Glutamatergic neuron (in vitro differentiated cells): ENCODE measurements at places on chromosomes 1 and 21. TPM values are rescaled to one million over a fixed set of nuclear protein-coding genes. Genes with fewer than 3 reads are reported as not detected.

DNA sequence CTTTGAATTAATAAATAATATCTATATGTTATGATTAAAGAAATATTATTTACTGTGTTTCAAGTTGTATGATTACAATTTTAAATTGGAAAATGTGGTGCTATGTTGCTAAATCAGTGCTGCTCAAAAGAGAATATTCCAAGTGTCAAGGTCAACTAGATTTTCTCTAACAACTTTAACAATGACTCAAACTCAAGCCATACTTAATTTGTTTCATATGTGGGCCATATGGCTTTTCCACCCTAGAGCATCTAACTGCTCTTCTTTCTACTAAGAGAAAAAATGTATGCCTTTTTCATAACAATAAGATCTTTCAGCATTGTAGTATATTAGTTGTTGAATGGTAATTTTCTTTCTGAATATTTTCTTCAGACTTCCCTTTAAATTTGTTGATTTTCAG is 8.3 kb upstream of the SYT14 start:
- no peak overlapping the region for H3K4me3 ChIP-seq
- DNase-seq: no peak
- H3K27ac ChIP-seq: no peak overlapping the region

- no peaks in the 10 kb centered on the region for H3K4me1 ChIP-seq
- no peak overlapping the region for H3K27ac ChIP-seq
- no peak overlapping the region for H3K4me3 ChIP-seq
- no peaks in the 10 kb centered on the region for H3K27me3 ChIP-seq
- no peak for DNase-seq
These were observed 30.0 kb upstream of the SDE2 start for GRCh38 chr1:226029093-226029496.

Gene JAM2
- 4.6 TPM for total RNA-seq

DNA sequence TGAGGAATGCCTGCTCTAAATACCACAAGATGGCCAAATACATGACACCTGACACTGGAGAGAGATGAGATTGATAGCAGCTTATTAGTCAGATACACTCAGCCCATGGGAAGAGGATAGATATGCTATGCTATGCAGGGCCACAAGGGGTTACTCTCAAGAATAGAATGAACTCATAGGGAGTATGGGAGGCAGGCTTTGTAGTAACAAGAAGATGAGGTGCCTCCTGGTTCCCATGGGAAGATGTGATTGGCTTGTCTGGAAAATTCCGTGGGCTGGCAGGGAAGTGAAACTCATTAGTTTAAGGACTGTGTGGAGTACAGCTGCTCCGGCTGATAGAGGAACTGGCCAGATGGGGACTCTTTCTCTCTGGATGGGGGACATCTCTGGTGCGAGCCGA is 16.5 kb downstream of the CCDC30 start:
- peaks cover 1% of the 10 kb centered on the region for H3K27me3 ChIP-seq
- peaks cover 6% of the 10 kb centered on the region for H3K4me1 ChIP-seq
- H3K36me3 ChIP-seq: no peaks in the 10 kb centered on the region
- peak overlapping the region; percentile 67 for H3K27ac ChIP-seq
- peak; percentile 55 for DNase-seq
- H3K4me3 ChIP-seq: peak overlapping the region; percentile 53

- H3K27me3 ChIP-seq: peaks cover 1% of the 10 kb centered on the region
- peaks cover 1% of the 10 kb centered on the region for H3K4me1 ChIP-seq
- H3K27ac ChIP-seq: no peak overlapping the region
- no peak overlapping the region for H3K4me3 ChIP-seq
These were observed 14.1 kb upstream of the TNR start for GRCh38 chr1:175757381-175758015.
